Activated CD4-positive, alpha-beta T cell treated with anti-CD3 and anti-CD28 coated beads, Interleukin-2, amount 50 U/mL, for 4 hours (primary cell): ENCODE measurements at places on chromosomes 4 and X.

DNA sequence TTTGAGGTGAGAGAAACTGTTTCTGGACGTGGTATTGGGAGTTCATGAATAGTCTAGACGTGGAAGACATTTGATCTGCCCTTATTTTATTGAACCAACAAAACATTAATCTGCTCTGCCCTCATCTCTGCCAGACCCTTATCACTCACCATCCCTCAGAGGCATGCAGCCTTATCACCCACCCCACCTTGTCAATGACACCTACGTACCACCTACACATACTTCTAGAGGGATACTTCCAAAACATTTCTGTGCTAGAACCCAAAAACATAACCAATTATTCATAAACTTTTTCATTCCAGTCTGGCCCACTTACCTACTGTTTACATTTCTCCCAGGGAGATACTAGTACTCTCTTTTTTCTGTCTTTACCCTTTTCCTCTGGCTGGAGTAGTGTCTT is 105.2 kb downstream of the RS1 start:
- no peak for DNase-seq

- no peak for DNase-seq
Measured at GRCh38 chr4:124065936-124066335, 646.6 kb downstream of the ANKRD50 start.

DNA sequence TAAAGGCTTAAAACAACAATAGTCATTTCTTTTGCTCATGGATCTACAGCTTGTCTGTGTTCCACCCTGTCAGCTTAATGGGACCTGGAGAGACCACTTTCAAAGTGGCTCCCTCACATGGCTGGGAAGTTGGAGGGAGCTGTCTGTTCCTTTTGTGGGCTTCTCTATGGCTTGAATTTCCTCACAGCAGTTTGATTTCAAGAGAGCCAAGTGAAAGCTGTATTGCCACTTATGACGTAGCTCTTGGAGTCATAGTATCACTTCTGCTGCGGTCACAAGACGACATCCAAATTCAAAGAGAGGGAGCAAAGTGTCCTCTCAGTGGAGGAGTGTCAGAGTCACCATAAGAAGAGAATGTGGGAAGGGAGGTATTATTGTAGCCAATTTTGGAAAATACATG is 22.7 kb upstream of the ACSL1 start:
- no peak for DNase-seq

GRCh38 chr4:95248720-95249425 is 299.9 kb downstream of the UNC5C start:
- no peak for DNase-seq

GRCh38 chrX:107748506-107748905 is 27.1 kb downstream of the TSC22D3 start:
- DNase-seq, result no peak

DNA sequence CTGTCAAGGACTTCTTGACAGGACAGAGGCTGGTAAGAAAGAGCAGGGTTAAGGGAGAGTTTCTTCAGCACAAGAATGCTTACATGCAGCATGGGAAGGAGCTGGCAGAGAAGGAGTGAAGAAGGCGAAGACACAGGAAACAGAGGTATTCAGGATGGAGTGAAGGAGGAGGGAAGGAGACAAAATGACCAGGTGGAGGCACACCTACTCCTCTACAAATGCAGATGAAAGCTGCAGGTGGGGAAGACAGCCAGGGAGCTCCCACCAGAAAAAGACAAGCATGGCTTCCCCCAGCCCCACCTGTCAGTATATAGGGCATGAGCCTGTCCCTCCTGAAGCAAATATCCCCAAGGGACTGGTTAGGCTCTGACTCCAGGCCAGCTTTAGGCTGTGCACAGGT is 29.6 kb upstream of the NKRF start:
- DNase-seq, result no peak

DNA sequence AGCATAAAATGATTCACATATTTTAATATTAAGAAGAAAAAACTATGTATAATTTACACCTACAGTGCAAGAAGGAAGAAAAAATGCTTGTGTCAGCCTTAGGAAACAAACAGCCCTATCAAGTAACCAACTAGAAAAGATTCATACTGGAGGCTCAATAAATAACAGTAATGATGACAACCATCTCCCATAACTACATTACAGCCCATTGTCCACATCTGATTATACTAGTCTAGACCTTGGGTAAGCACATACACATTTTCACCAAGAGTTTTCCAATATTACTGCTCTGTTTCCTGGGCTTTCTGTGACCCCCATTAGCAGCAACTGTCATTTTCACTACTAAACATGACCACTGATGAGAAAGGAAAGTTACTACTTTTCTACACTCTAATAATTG is 169.7 kb downstream of the MAB21L2 start:
- no peak for DNase-seq

DNA sequence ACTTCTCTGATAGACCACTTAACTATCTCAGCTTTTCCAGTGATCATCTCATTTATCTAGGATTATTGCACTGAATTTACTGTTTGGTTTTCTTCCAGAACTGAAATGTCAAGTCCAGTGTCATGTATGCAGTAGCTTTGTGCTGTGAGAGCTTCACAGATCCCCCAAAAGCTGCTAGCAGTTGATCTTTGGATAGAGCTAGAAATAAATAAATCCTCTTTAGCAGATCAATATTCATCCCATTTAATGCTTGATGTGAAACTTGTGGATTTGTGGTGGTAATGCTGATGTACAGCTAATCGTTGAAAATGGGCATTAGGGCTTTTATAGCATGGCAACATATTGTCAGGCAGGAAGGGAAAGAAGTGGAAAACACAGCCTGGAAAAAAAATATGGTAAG is 509.6 kb upstream of the FAM241A start:
- no peak for DNase-seq

DNA sequence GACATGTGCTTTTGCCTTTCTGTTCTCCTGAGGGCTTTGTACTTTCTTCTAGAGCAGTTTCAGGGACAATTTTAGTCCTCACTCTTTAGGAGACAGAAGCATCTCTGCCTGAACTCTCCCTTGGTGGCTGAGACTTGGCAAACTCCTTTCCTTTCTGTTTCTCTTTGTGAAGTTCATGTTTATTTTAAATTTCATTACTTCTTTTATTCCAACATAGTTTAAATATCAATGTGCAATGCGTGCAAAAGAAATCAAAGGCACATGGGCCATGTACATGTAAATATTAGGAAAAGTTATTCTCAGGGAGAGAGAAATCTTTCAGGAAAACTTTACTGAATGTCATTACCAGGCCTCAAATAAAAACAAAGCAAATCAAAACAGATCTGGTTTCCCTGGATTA is 177.6 kb downstream of the RNF150 start:
- DNase-seq, result no peak

GRCh38 chr4:158131027-158131426 is 41.8 kb downstream of the GASK1B start:
- DNase-seq, result no peak

DNA sequence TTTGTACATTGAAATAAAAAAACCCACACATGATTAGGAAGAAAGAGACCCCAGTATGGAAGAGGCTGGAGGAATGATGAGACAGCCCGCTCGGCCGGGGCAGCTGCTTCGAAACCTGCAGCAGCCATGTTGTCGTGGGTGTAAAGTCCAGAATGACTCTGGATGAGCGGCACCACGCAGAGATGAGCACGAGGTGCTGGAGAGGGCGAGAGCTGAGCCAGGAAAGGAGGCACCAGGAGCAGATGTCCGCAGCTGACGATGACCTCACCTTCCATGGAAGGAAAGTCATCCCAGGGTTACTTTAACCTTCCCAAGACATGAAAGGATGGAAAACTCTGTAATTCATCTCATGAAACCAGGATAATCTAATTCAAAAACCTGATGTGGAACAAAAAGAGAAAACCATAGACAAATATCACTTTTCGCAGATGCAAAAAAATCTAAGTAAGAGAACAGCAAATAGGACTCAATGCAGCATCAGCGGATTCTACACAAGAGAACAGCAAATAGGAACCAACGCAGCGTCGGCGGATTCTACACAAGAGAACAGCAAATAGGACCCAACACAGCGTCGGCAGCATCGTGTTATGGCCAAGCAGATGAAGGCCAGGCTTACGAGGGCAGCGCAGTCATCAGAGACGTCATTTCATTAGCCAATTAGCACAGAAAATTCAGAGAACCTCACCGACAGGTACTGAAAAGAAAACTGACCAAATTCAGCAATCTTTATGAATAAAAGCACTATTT is 25.9 kb upstream of the SPON2 start:
- DNase-seq, result no peak

GRCh38 chr4:181004056-181004455 is 1239.1 kb upstream of the TENM3 start:
- no peak for DNase-seq

- no peak for DNase-seq
Measured at GRCh38 chr4:2823671-2824328, 19.8 kb upstream of the ADD1 start.

- DNase-seq, result no peak
Measured at GRCh38 chrX:41002026-41002425, 83.2 kb upstream of the USP9X start.

GRCh38 chr4:33914386-33914785 is 2329.9 kb downstream of the ARAP2 start:
- no peak for DNase-seq

DNA sequence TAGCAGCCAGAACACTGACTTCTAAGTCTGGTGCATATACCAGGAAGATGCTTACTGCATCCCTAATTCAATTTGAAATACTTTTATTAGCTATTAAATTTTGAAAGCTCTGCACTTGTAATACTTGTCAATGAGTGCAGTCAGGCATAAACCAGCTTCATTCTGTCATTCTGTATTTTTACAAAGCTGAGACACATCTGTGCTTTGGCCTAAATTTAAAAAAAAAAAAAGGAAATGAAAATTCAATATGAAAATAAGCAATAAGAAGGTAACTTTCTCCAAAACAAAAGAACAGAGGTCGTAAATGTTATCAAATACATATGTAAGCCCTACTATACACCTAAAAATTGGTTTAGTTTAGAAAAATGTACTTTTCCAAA is 7.0 kb downstream of the SMIM14 start:
- no peak for DNase-seq

- no peak for DNase-seq
Measured at GRCh38 chrX:116667346-116668134, 204.8 kb upstream of the CT83 start.

DNA sequence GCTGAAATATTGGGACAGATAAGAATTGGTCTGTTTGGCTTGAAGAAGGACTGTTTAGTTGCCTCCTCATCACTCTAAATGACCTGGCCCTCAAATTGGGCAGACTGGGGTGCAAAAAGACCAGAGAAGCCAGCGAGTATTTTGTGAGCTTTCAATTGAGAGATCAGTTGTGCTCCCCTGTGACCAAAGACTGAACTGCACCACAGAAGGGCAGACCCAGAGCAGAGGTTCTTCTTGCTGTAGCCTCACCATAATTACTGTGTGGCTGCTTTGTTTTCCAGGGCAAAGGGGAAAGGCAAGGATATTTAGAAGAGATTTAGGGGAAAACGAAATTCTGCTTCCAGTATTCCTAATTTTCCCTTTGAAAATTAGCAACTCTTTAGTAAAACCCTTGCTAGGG is 104.0 kb upstream of the MBNL3 start:
- no peak for DNase-seq

GRCh38 chr4:181427076-181427475 is 816.1 kb upstream of the TENM3 start:
- DNase-seq, result no peak

DNA sequence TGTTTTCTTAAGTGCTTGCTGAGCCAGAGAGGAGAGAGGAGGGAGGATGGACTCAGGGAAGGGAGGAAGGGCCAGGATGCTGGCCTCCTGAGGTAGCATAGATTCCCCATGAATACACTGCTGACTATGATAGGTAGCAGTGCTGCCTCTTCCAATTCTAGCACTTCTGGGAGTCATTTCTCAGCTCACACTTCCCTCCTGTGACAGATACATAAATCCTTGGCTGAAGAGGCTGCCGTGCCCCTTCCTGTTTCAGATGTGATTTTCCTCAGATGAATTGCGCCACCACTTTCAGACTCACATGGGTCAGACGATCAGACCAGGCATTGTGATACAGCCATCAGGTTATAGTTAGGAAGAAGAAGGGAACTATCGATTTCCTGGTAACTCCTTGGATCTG is 22.4 kb downstream of the TSC22D3 start:
- DNase-seq, result no peak

GRCh38 chr4:57080781-57081650 is 29.2 kb downstream of the IGFBP7 start:
- no peak for DNase-seq

- DNase-seq, result no peak
Measured at GRCh38 chrX:9291629-9292028, 173.2 kb upstream of the TBL1X start.

DNA sequence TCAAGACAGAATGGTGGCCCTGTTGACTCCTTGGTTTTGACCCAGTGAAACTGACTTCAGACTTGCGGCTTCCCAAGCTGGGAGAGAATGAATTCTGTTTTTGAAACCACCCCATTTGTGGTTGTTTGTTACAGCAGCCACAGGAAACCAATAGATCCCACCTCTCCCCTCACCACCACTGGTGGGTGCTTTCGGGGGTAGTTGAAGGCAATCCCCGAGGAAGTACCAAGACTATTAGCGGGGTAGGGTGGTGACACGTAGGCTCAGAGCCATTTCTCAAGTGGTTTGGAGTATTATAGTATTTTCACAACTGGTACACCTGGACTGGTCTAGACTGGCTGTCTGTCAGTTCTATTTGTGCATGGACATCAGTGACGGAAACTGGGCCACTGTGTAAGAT is 189.1 kb upstream of the RBPJ start:
- no peak for DNase-seq

DNA sequence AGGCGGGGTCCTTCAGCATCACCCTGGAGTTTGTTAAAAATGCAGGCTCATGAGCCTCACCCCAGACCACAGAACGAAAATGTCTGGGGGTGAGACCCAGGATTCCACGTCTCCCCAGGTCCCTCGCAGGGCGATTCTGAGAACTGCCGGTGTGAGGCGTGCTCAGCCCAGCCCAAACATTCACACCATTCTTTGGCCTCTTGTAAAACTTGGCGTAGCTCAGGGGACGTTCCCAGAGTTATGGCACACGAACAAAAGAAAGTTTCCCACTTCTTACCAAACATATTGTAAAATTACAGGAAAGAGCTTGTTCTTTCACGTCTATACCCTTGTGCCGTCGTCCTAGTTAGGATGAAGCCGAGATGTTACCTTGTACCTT is 12.9 kb downstream of the CD99 start:
- DNase-seq, result no peak
